ENCODE measurements at places on chromosomes 5 and 9. TPM values are rescaled to one million over a fixed set of nuclear protein-coding genes. Genes with fewer than 3 reads are reported as not detected.

FAM221B gene
- total RNA-seq = not detected

PCDHB11 gene
- 4.7 TPM for total RNA-seq

PKD2L2 gene
- not detected for total RNA-seq

SCGB3A1 gene
- total RNA-seq = not detected

OGN gene
- not detected for total RNA-seq

OCLN gene
- 143 TPM for total RNA-seq

CCL27 gene
- 0.67 TPM for total RNA-seq

CYSRT1 gene
- 1.2 TPM for total RNA-seq

BTNL8 gene
- total RNA-seq = not detected

F2R gene
- total RNA-seq = 28.7 TPM

OSMR gene
- total RNA-seq = 0.19 TPM

ARSI gene
- total RNA-seq = 0.24 TPM

GABBR2 gene
- 0.49 TPM for total RNA-seq

PDCD1LG2 gene
- total RNA-seq = not detected

ANKRD55 gene
- total RNA-seq = not detected

PPP1R26 gene
- 50.2 TPM for total RNA-seq

HAVCR2 gene
- total RNA-seq = 0.62 TPM

GPR150 gene
- total RNA-seq = not detected

TLR4 gene
- total RNA-seq = not detected

FBXL7 gene
- 14.8 TPM for total RNA-seq

RANBP17 gene
- 32.8 TPM for total RNA-seq

TRIM36 gene
- total RNA-seq = 9.4 TPM

SLC6A3 gene
- total RNA-seq = not detected

IRX2 gene
- 6.0 TPM for total RNA-seq

AIF1L gene
- total RNA-seq = 71.1 TPM

NHP2 gene
- 114 TPM for total RNA-seq

TLE1 gene
- 68.7 TPM for total RNA-seq

ANKRD34B gene
- total RNA-seq = 0.17 TPM

IL7R gene
- total RNA-seq = not detected

PCDHB3 gene
- 9.1 TPM for total RNA-seq

PWWP2A gene
- 33.3 TPM for total RNA-seq

WDR31 gene
- total RNA-seq = 5.1 TPM

CENPK gene
- 39.0 TPM for total RNA-seq

AQP7 gene
- total RNA-seq = 4.4 TPM
